ENCODE measurements at places on chromosomes 6 and 20. TPM values are rescaled to one million over a fixed set of nuclear protein-coding genes. Genes with fewer than 3 reads are reported as not detected.

The PKIB gene
- total RNA-seq = 153 TPM

GRCh38 chr20:59945175-59945574 lies 5.0 kb downstream of the FAM217B start:
- no peak for DNase-seq

GRCh38 chr6:168033791-168034190 lies 36.3 kb downstream of the KIF25 start:
- no peak for DNase-seq

DNA sequence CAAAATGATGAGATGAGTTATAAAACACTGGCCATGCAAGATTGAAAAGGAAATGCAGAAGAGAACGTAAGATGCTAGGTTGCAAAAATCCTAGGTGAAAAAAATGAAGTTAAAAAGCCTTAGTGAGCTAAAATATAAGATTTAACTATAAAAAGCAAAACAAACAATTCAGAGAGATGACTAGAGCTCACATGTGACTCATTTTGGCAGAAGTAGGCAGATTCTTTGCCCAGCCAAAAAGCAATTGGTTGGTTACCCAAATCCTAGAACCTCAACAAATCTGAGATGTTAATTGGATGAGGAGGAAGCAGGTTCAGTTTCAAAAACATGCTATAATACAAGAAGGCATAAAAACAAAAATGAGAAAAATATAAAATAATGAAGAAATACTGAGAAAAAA lies 249.1 kb downstream of the OGFRL1 start:
- DNase-seq = no peak

- no peak for DNase-seq
Observed at GRCh38 chr6:79330704-79331103, 96.2 kb upstream of the HMGN3 start.

All from neural progenitor cell (in vitro differentiated cells).